IMR-90 (cell line): ENCODE measurements at places on chromosomes 1 and 21. TPM values are rescaled to one million over a fixed set of nuclear protein-coding genes. Genes with fewer than 3 reads are reported as not detected.

DNA sequence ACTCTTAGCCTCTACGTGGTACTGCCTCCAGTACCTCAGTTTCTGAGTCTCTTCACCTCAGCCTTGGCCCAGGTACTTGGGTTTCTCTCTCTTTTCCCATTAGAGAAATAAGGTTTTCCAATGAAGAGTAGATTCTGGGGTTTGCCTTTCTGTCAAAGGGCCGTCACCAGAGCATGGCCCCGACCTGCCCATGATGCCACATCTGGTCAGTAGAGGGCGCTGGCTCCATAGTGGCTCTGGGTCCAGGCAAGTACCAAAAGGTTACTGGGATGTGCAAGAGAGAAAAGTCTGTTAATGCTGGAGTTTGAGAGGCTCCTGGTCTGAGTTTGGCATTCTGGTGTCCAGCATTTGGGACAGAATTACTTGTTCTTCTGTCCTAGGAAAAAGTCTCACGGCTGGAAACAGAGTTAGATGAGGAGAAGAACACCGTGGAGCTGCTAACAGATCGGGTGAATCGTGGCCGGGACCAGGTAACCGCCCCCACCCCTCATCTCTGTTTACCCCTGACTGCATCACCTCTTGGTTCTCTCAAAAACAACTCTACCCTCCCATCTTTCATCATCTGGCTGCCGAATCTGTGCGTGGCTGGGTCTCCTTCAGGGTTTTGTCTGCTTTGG, 5.3 kb upstream of the TUFT1 start:
- peak; percentile 67 for DNase-seq

- DNase-seq: no peak
Observed at GRCh38 chr1:116927049-116927798, 17.5 kb downstream of the PTGFRN start.

DNA sequence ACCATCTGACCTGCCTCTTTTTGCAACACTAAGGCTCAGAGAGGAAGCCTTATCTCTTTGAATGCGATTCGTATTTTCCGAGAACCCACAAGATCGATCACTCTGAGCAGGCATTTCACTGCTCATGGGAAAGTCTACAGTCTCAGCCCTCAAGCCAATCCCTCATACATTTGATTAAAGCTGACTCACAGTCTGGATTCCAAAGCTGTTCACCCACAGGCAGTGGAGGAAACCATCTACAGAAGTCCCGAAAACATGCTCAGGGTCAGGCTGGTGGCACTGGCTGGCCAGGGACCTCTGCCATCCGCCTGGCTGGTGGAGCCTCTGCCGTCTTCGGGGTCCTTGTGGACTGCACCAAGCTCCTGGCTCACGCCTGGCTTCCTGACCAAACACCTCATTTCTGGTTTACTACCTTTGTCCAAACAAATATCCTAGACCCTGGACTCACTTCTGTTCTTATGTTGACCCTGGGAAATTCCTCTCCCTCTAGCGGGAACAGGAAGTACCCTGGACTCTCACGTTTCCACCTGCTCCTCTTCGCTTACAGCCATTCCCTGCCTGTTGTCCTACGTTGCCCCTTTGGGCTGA, 650.0 kb downstream of the SMYD3 start:
- peak; percentile 95 for DNase-seq

DNA sequence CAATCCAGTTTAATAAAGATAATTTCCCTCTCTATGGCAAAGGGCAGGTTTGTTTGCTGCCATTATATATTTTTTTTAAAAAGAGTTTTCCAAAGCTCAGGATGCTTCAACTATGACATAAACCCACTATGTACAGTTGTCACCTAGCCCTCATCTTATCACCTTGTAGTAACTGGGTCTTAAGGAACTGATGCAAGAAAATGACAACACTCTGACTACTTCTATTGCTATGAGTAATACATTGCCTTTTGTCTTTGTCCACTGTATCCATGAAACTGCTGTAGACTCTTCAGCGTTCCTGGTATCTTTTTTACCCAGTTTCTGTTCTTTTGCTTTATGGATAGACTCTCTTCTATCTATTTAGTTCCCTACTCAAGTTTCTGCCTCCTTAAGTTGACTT, 586.5 kb downstream of the NEGR1 start:
- DNase-seq: peak; percentile 46

- no peak for DNase-seq
Observed at GRCh38 chr1:115220340-115221270, 117.4 kb downstream of the NGF start.

GRCh38 chr1:74367175-74367813, 132.1 kb downstream of the TNNI3K start:
- DNase-seq: peak; percentile 14

Gene UBE2U
- polyA plus RNA-seq: not detected in 2 replicates

Gene LRRC38
- polyA plus RNA-seq: not detected in 2 replicates

Gene DCST1
- not detected in 2 replicates for polyA plus RNA-seq

Gene SYCP1
- polyA plus RNA-seq: not detected in 2 replicates
